ENCODE measurements at places on chromosomes 5 and 9.

GRCh38 chr9:68980341-68980914 lies 33.5 kb downstream of the PRKACG start:
- no peak for DNase-seq

GRCh38 chr5:178630475-178630930 lies 3.7 kb upstream of the CLK4 start:
- DNase-seq = no peak

DNA sequence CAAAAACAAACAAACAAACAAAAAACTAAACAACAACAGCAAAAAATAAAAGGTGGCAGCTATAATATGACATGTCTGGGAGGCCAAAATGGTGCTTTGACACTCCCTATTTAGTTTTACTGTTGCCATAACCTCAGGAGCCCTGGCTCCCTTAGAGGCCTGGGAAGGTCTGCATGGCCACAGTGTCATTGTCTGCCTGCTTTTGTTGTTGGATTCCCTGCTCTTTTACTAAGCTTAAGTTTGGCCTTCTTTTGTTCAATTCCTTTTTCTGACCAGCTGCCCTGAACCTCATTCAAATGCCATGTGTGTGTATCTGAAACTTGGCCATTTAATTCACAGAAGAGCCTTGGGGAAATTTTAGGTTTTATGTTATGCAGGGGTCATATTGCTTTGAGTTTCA lies 458.2 kb downstream of the TMEM232 start:
- DNase-seq = no peak

GRCh38 chr9:128768606-128769005 lies 3.1 kb downstream of the ZER1 start:
- no peak for DNase-seq

- DNase-seq = no peak
Observed at GRCh38 chr9:28177925-28178324, 604.6 kb upstream of the C9orf72 start.

DNA sequence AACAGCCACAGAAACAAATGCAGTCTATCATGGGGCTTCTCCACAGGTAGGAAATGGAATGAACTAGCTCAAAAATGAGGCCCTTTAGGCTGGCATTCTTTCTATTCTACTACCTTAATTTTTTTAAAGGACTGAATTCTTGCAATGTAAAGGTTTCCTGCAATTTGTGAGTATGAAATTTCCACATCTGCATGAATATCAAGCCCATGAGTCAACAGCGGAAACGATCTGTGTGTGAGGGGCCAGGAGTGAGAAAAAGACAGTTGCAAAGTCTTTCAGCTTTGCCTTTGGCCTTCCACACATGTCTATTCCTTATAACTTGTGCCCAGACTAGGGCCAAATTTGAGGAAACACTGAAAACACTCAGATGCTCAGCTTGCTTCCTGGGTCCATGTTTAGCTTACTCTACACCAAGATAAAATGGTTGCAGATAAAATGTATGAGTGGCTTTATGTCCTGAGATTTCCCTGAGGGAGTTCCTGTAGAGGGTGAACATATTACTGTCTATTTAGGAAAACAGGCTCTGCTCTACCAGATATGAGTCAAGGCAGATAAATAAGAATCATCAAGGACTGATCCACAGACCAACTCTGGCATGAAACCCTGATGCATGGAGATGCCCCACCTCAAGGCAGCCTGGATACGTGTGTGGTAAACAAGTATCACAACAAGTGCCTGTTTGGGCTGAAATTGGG lies 46.5 kb downstream of the RETREG1 start:
- no peak for DNase-seq

- no peak for DNase-seq
Observed at GRCh38 chr9:581673-582497, 259.6 kb upstream of the DMRT1 start.

DNA sequence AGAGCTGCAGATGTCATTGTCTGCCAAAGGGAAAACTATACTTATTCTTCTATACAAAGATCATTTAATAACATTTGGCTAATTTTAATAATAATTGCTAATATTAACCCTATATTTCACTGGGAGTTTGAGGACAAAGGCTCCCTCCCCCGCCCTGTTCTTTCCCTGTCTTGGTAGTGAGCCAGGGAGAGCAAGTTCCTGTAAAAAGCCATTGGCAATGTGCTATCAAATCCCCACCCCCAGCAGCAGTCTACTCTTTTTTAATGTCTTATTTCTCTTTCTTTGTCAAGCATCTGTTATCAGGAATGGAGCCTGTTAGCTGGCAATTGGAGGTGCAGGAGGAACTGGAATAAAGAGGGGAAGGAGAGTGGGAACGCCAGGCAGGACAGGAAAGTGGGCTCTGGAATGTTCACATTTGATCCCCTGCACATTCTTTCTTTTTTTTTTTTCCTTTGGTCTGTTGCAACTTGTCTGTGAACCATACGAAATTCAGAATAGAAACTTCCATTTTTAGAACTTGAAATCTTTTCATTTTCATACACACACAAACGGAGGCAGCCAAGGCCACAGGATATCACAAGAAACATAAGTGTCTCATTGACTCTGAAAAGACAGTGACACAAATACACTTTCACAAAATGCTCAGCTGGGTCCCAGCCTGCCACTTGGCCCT lies 664.8 kb upstream of the ZNF608 start:
- DNase-seq = no peak

DNA sequence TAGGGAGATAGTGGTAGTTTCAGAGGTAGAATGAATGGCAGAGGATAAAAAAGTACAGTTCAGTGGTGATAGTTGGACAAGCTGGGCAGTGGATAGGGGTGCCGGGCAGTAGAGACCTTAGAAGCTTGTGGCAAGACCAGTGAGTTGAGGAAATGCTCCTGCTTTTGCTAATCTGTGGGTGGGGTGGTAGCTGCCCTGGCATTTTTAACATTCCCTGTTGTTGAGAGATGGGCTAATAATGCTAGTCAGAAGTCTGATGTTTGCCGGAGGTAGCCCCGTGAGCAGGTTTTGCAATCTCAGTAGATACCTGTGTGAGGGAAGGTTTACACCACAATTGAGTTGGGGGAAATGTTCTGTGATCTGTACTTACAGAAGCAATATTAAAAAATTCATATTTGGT lies 91.1 kb downstream of the TRIO start:
- DNase-seq = no peak

GRCh38 chr5:175778951-175779503 lies 92.4 kb upstream of the CPLX2 start:
- DNase-seq = no peak

GRCh38 chr5:122228728-122229392 lies 83.2 kb upstream of the SNCAIP start:
- no peak for DNase-seq

DNA sequence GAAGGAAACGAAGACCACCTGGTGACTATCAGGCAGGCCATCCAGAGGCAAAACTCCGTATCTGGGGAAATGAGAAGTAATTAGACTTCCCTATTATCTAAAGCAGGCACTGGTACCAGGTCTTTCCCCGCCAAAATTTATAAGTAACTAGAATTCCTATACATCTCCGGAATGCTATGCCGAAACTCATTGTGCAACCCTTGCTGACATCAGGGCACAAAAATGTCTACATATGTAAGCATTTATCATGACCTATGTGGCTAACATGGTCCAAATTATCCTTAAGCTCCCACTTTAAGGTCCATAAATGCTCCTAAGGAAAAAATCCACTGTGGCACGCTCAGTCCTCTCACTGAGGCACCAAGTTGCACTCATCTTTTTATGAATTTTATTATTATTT lies 17.8 kb downstream of the ACTL7B start:
- DNase-seq = no peak

DNA sequence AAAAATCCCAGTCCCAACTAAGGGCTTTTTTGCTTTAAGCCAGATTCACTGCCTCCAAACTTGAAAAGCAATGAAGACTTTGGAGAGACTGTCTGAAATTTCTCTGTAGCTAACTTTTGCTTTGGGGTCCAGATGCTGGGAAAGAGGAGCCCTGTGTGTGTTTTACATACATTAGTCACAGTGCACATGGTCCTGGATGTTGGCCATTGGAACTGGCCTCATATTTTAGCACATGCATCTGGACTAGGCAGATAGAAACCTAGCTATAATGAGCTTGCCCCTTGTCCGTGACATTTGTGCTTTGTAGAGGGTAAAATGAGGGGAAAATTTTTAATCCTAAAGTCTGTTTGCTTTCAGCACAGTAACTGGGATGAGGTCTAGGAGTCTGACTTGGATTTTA lies 421.7 kb downstream of the CDK5RAP2 start:
- DNase-seq = no peak

DNA sequence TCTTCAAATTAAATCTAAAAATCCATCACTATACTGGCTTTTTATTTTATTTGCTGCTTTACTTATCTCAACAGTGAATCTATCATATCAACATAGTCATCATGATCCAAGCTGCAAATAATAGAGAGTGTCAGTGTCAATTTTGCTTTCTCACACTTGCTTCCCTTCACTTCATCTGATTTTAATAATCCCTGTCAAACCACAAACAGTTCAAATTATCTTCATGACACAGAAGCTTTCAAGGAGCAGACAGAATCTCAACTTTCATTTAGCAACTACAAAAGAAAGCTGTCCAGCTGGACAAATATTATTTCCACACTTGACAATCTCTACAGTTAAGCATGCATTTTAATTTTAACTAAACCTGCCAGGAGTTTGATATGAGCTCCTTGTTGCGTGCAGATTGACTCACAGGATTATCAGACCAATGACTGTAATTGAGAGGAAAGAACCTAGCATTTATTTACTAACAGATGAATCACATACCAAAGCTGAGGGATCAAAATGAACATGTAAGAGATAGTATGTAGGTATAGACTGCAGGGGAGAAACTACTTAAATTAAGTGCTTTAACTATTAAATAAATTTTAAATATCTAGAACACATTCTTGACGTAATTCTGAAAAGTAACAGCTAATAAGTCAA lies 56.0 kb downstream of the KIAA0825 start:
- no peak for DNase-seq

DNA sequence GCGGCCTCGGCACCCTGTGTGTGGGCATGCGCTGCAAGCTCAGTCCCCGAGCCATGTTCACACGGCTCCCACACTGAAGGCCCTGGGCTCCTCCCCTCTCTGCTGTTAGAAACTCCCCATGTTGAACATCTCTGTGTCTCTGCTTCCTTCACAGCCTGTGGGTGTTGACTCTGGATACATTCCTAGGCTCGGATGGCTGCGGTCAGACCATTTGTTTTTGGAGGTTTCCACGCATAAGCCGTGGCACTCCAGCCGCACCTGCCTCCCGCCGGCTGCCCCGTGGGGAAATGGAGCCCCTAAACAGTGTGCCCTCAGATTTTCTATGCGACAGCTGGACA lies 31.2 kb upstream of the LRRC14B start:
- DNase-seq = no peak

- DNase-seq = no peak
Observed at GRCh38 chr5:55096182-55096581, 6.3 kb upstream of the GZMA start.

DNA sequence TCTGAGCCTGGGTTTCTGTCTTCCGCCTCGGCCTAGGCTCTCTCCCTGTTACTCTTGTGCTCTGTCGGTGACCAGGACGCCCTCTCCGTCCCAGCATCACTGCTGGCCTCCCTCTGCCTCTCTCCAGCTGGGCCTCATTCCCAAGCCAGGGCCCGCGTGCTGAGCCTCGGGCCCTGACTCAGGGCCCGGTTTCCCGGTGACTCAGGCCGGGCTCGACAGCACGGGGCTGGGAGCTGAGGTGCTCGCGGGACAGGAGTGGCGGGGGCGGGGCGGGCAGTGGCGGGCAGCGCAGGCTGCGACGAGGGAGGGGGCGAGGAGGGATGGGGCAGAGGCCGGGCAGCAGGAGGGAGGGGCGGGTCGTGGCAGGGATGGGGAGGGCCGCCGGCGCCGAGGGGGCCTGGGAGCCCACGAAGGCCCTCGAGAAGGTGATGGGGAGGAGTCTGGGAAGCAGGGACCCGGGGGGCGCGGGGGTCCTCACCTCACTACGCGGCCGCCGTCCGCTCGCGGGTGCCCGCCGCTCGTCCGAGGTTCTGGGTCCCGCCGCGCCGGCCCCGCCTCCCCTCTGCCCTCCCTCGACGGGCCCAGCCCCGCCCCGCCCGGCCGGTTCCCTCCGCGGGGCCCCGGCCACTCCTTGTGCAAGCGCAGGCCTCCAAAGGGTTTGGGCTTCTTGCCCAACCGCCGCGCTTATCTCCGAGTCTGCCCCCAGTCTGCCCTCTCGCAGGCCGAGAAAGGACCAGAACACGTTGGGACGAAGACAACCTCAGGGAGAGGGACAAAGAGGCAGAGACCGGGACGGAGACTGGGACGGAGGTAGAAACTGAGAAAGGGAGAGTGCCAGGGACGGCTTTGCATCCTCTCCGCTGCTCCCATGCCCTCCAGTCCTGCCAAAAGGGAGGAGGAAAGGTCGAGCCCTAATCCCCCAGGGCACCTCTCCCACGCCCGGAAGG lies at the start of gene ARAP3:
TSS of gene ARAP3 (minus strand) at position 536 of the 947 bp plus-strand sequence. CDS start 1,744 bp downstream, outside the sequence.
- no peak for DNase-seq

GRCh38 chr9:127290561-127291065 lies 26.0 kb downstream of the GARNL3 start:
- no peak for DNase-seq

GRCh38 chr9:136940526-136941230 lies 3.9 kb downstream of the FBXW5 start:
- DNase-seq = no peak

GRCh38 chr5:169142264-169142970 lies 158.5 kb downstream of the SLIT3 start:
- DNase-seq = no peak

GRCh38 chr9:126125577-126125976 lies 201.1 kb upstream of the MVB12B start:
- no peak for DNase-seq

GRCh38 chr5:4722886-4723285 lies 417.2 kb upstream of the ADAMTS16 start:
- DNase-seq = no peak

DNA sequence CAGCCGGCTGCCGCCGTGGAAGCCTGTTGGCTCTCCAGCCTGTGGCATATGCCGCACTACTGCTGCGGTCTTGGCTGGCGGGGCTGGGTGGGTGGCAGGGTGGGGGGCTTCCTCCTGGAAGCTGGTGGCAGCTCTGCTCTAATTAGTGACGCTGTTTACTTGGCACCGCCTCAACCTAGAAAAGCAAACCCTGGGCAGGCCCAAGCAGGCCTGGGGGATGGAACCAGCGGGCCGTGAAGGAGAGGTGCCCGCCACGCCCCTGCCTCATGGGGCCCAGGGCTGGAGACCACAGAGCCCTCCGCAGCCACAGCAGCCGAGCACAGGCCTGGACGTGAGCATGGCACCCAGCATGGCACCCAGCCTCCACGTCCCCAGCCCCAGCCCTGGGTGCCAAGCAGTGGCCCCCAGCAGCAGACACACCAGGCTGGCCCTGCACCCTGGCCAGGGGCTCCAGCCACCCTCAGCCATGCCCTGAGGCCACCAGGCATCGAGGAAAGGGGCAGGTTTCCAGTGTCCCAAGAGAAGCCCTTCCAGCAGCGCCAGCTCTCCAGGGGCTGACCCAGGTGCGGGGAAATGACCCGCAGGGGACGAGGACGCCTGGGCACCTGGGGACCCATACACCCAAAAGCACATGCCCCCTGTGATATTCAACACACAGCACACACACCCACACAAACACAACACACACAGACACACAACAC lies 5.4 kb upstream of the CCDC187 start:
- no peak for DNase-seq

- no peak for DNase-seq
Observed at GRCh38 chr5:116799401-116799800, 224.8 kb upstream of the SEMA6A start.

- no peak for DNase-seq
Observed at GRCh38 chr9:37438359-37438758, 15.9 kb downstream of the GRHPR start.

Measured in stimulated activated CD8-positive, alpha-beta memory T cell treated with anti-CD3 and anti-CD28 coated beads, Interleukin-15, amount 100 ng/mL, for 48 hours (primary cell).